Lower lobe of right lung (tissue), 2 donors: ENCODE measurements at places on chromosomes 5 and 9. TPM values are rescaled to one million over a fixed set of nuclear protein-coding genes. Genes with fewer than 3 reads are reported as not detected.

Gene ADAMTS19
- not detected for total RNA-seq

- no peaks in the 10 kb centered on the region for H3K36me3 ChIP-seq
- no peak for DNase-seq
- H3K27ac ChIP-seq, result no peak overlapping the region
- no peaks in the 10 kb centered on the region for H3K27me3 ChIP-seq
- no peaks in the 10 kb centered on the region for H3K4me1 ChIP-seq
- H3K4me3 ChIP-seq, result no peak overlapping the region
Observed at GRCh38 chr9:7324152-7324598, 475.4 kb downstream of the DMAC1 start.

DNA sequence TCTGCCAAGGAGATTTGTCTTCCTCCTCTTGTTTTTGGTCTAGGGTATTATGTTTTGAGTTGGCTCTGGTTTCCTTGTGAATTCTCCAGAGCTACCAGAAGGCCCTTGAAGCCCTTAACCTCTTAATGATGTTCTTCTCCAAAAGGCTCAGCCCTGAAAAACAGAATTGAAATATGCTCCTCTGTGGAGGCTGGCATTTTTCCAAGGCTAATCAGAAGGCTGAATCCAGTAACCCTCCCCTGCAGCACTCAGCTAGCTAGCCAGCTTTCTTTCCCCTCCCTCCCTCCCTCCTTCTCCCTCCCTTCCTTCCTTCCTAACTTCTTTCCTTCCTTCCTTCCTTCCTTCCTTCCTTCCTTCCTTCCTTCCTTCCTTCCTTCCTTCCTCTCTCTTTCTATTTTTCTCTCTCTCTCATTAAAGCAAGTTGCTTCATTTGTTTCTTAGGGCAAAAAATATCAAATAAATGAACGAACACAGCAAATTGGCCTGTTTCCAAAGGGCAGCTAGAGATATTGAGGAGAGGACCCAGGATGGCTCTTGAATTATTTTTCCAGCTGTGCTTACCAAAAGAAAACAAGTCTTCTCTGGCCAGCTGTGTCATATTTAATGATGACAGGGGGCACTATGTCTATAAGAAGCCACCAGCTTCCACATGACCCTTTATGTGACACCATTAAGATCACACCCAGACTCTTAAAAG lies 38.7 kb downstream of the JAKMIP2 start:
- no peaks in the 10 kb centered on the region for H3K4me1 ChIP-seq
- no peaks in the 10 kb centered on the region for H3K27me3 ChIP-seq
- DNase-seq, result no peak

GRCh38 chr9:33041432-33042188 lies 16.5 kb downstream of the DNAJA1 start:
- peaks cover 12% of the 10 kb centered on the region for H3K4me1 ChIP-seq
- DNase-seq, result no peak
- H3K36me3 ChIP-seq, result peaks cover 61% of the 10 kb centered on the region
- H3K4me3 ChIP-seq, result no peak overlapping the region
- H3K27me3 ChIP-seq, result no peaks in the 10 kb centered on the region

Gene GCNT4
- total RNA-seq, result 1.9 TPM

DNA sequence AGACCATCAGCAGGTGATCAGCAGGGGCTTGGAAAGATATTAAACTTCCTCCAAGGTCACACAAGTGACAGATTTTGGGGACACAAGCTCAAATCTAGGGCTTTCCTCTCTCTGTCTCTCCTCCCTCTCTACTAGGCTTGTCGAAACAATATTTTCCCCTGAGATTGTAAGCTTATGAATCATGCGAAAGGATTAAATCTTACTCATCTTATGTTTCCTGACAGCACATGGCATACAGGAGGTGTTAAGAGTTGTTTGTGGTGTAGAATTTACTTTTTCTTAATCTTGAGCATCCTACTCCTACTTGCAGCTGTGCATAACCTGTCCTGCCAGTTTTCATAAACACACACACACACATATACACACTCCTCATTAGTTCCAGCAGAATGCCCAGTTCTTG lies 186.3 kb downstream of the MARCHF11 start:
- no peak for DNase-seq
- H3K36me3 ChIP-seq, result no peaks in the 10 kb centered on the region
- H3K4me3 ChIP-seq, result no peak overlapping the region
- H3K27me3 ChIP-seq, result no peaks in the 10 kb centered on the region
- no peaks in the 10 kb centered on the region for H3K4me1 ChIP-seq

DNA sequence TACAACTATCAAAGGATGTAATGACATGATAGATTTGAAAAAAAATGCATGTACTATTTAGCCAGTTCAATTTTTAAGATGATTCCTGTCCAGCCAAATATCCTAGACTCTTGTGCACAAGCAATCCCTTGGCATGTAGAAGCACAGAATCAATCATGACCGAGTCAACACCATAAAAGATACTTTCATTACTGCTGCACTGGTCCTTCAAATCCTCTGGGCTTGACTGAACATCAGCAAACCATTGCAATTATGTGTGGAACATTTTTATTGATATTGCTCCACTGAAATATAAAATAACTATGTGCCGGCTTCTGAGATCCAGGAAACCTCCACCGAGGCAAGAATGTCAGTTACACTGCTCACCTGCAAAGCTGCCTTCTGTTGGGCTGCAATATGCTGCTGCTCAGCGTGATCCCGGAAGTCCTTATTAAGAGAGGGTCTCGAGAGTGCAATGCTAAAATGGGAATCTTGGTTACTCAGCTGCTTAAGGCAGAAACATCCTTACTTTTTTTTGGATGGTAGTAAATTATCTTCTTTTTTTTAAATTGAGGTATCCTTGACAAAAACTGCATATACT lies 28.7 kb downstream of the INIP start:
- no peaks in the 10 kb centered on the region for H3K4me1 ChIP-seq
- H3K4me3 ChIP-seq, result no peak overlapping the region
- no peak for DNase-seq

GRCh38 chr5:6048746-6049145 lies 329.6 kb downstream of the MED10 start:
- H3K4me3 ChIP-seq, result no peak overlapping the region
- no peaks in the 10 kb centered on the region for H3K36me3 ChIP-seq
- no peaks in the 10 kb centered on the region for H3K27me3 ChIP-seq
- no peak for DNase-seq

Gene AQP7
- total RNA-seq, result 3.7 TPM

Gene GDF9
- 0.15 TPM for total RNA-seq

DNA sequence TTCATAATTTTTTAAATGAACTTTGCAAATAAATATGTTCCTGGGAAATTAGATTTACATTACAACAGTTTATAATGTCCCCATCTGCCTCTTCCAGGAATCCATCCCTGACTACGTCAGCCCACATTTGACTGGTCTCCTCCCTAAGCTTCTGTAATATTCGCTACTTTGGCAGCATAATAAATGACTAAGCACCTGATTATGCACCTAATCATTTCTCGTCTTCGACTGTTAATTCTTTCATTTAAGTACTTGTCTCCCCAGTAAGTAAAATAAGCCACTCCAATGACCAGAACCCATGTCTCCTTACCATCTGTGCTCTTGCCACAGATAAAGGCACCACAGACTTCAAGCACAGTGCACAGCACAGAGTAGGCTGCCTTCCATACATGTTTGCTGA lies 122.7 kb downstream of the DENND1A start:
- H3K27me3 ChIP-seq, result no peaks in the 10 kb centered on the region
- no peaks in the 10 kb centered on the region for H3K4me1 ChIP-seq
- no peak overlapping the region for H3K27ac ChIP-seq

- H3K27me3 ChIP-seq, result no peaks in the 10 kb centered on the region
- H3K4me1 ChIP-seq, result peaks cover 75% of the 10 kb centered on the region
- no peaks in the 10 kb centered on the region for H3K36me3 ChIP-seq
- DNase-seq, result no peak
- no peak overlapping the region for H3K27ac ChIP-seq
- H3K4me3 ChIP-seq, result no peak overlapping the region
Observed at GRCh38 chr5:142979636-142980035, 209.5 kb downstream of the ARHGAP26 start.

- no peaks in the 10 kb centered on the region for H3K27me3 ChIP-seq
- DNase-seq, result no peak
- no peaks in the 10 kb centered on the region for H3K36me3 ChIP-seq
- H3K4me1 ChIP-seq, result no peaks in the 10 kb centered on the region
Observed at GRCh38 chr5:84299959-84300358, 84.7 kb downstream of the EDIL3 start.

DNA sequence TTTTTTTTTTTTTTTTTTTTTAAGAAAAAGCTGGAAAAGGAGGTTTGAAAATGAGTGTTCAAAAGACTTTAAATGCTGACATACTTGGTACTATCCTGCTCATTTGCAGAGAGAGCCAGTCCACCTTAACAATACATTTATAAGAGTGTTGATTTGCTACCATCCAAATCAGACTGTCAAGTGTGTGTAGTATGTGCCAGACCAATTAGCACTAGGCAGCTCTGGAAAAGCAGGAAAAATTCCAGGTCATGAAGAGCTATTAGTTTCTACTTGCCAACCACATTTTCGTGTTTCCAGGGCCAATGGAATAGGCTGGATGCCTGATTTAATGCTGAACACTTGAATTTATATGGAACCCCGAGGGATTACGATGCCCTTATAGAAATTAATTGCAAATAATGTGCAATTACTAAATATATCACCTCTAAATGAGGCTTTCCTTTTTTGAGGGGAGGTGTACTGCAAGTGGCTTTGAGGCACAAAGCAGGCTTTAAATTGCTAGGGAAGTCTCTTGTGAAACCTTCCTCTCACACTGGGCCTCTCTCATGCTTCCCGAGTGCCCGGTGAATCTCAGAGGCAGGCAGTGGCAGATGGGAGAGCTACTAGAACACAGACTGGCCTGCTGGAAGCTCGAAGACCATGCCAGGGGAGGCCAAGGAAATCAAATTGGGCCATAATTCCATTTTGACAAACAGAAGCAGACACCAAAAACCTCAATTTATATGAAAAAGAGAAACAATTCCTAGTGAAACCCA lies 178.7 kb downstream of the PPP2R2B start:
- no peaks in the 10 kb centered on the region for H3K36me3 ChIP-seq
- no peaks in the 10 kb centered on the region for H3K4me1 ChIP-seq
- H3K4me3 ChIP-seq, result no peak overlapping the region
- H3K27ac ChIP-seq, result no peak overlapping the region

Gene LCN9
- total RNA-seq, result not detected

DNA sequence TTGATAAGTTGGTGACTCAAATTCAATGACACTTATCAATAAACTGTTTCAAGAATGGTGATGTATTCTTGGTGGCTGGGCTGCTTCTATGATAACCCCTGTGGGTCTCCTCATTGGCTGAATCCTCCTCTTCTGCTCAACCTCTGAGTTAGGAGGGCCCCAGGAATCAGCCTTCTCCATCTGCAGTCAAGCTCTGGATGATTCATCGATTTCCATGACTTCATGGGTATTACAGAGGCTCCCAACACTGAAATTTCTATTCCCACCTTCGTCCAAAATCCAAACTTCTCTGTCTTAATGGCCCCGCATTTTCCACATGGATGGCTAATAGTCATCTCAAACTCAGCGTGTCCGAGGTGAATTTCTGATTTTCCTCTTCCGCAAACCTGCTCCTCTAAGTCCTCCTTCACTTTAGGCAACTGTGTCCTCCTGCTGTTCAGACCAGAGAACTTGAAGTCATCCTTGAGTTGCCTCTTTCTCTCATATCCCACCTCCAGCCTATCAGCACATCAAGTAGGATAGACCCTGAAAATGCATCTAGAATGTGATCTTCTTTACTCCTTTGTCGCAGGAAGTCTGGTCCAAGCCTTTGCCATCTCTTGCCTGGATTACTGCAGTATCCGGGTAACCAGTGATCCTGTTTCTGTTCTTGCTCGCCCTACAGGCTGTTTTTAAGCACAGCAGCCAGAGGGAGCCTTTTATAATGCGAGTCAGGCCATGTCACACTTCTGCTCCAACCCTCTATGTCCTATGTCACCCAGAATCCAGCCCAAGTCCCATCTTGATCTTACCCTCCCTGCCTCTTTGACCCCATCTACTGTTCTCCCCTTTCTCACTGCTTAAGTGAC lies 41.4 kb upstream of the IL7R start:
- H3K4me3 ChIP-seq, result no peak overlapping the region
- DNase-seq, result no peak
- peaks cover 5% of the 10 kb centered on the region for H3K4me1 ChIP-seq
- H3K36me3 ChIP-seq, result no peaks in the 10 kb centered on the region

Gene PTRH1
- total RNA-seq, result 9.1 TPM

Gene CAPSL
- total RNA-seq, result 8.7 TPM

- H3K4me3 ChIP-seq, result no peak overlapping the region
- peaks cover 16% of the 10 kb centered on the region for H3K4me1 ChIP-seq
- peak; percentile 34 for DNase-seq
- H3K27ac ChIP-seq, result no peak overlapping the region
- H3K27me3 ChIP-seq, result no peaks in the 10 kb centered on the region
Observed at GRCh38 chr9:37953775-37954437, 50.0 kb upstream of the SLC25A51 start.

Gene IL13
- not detected for total RNA-seq

- no peaks in the 10 kb centered on the region for H3K36me3 ChIP-seq
- H3K4me3 ChIP-seq, result no peak overlapping the region
- no peak overlapping the region for H3K27ac ChIP-seq
Observed at GRCh38 chr9:24698881-24699518, 153.3 kb upstream of the IZUMO3 start.

- no peaks in the 10 kb centered on the region for H3K27me3 ChIP-seq
- H3K36me3 ChIP-seq, result no peaks in the 10 kb centered on the region
- no peak for DNase-seq
Observed at GRCh38 chr5:9354336-9355081, 191.4 kb downstream of the SEMA5A start.

DNA sequence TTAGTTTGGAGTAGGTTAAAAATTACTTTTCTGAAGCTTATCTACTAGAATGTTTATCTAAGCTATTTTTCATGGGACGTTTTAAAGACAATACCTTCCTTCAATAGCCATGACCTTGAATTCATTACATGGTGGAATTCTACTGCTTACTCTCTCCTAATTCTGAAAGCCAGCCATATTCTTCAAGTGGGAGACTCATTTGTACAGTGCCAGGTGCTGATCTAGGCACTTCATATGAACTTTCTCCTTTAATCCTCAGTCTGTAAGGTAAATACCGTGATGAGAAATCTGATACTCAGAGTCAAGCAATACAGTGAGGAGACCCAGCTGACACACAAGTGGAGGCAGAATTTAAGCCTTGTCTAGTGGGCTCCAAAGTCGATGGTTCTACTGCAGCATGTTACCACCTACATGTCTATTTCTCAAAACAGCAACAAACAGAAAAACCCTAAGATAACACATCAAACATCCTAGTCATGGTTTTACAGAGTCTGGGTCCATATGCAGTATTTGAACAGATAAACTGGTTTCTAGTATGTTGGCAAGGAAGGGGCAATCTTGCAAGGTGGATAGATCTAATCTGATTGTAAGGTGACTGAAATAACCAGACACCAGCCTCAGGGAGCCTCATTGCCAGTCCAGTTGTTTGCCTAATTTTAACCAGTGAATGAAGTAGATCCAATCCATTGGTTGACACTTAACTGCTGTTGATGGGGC lies 243.7 kb downstream of the PIK3R1 start:
- no peak for DNase-seq
- no peaks in the 10 kb centered on the region for H3K36me3 ChIP-seq
- no peaks in the 10 kb centered on the region for H3K27me3 ChIP-seq
- no peak overlapping the region for H3K27ac ChIP-seq

GRCh38 chr9:643966-644365 lies 197.5 kb upstream of the DMRT1 start:
- no peaks in the 10 kb centered on the region for H3K27me3 ChIP-seq
- no peak overlapping the region for H3K27ac ChIP-seq
- no peaks in the 10 kb centered on the region for H3K36me3 ChIP-seq

- H3K27me3 ChIP-seq, result no peaks in the 10 kb centered on the region
- no peak for DNase-seq
- H3K4me1 ChIP-seq, result no peaks in the 10 kb centered on the region
- no peak overlapping the region for H3K4me3 ChIP-seq
- no peaks in the 10 kb centered on the region for H3K36me3 ChIP-seq
Observed at GRCh38 chr9:113310538-113310937, 7.4 kb upstream of the RNF183 start.
